Foreskin melanocyte (primary cell): ENCODE measurements at places on chromosomes 5 and 9.

DNA sequence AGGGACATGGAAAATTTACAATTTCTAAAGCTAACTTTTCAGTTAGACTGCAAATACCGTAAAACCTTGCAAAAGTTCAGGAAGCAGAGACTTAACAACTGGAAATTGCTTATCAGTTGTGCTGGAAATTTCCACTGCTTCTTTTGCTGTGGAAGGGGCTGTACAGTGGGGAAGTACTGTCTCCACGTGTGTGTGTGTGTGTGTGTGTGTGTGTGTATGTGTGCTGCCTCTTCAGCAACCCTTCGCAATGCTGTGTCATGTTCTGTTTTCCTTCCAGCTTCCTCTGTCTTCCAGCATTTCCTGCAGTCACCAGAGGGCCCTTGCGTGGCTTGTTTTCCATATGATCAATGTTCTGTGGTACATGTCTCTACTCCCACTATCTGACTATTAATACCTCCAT is 87.5 kb upstream of the RANBP3L start:
- no peak for DNase-seq

- peak; percentile 54 for DNase-seq
Observed at GRCh38 chr5:8550921-8551320, 682.0 kb downstream of the MTRR start.

GRCh38 chr5:179822444-179822990 is 1.8 kb downstream of the SQSTM1 start:
- DNase-seq: no peak

GRCh38 chr5:81779916-81780266 is 29.0 kb upstream of the SSBP2 start:
- no peak for DNase-seq

- no peak for DNase-seq
Observed at GRCh38 chr5:125894383-125894782, 528.8 kb upstream of the GRAMD2B start.

DNA sequence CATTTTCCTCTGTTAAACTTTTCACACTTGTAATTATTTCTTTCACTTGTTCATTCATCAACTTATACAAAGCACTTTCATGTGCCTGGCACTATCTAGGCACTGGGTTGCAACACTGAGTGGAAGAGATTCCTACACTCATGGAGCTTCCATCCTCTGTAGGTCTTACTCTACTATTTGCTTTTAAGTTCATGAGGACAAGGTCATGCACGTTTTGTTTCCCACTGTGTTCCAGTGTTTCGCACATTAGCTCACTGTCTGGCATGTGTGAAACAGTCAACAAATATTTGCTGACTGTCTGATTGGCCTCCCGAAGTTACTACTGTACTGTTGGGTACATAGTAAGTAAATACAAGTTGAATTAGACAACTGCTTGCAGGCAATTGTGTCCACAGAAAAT is 87.9 kb upstream of the IFNK start:
- no peak for DNase-seq

DNA sequence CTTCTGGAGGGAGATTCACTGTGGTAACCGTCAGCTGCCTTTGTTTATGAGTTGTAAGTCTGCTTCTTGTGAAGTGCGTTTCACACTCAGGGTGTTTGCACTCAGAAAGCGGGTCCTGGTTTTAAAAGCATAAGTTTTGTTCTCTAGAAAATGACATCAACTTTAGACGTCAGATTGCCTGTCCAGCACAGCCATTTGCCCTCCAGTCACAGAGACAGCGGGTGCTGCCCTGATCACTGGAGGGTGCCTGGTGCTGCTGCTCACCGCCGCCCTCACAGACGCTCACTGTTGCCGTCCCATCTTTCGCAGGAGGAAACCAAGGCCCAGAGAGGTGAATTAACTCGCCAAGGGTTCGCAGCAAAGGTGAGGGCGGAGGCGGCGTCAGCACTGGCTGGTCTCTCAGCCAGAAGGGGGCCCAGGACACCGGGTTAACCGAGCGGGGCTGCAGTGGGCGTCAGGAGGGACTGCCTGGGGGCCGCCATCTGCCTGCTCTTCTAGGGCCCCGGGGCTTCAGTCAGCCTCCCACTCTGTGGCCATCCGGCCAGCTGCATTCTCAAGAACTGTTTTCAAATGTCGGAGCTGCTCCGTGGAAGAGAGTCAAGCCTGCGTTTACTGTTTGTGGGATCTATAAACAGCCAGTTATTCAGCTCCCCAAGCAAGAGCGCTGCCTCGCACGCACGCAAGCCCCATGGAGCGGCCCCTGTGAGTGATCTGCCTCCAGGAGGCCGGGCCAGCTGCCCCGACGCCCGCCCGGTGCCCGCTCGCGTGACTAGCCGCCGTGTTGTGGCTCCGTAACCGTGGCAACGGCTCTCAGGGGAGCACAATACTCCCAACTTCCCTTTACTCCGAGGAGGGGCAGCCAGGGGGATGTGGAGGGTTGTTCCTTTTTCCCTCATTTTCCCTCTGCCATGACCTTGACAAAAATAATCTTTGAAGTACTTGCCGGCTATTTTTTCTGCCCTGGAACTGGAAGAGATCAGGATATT is 43.4 kb upstream of the EXOC3 start:
- peak; percentile 99 for DNase-seq

GRCh38 chr5:83026516-83026915 is 50.7 kb downstream of the TMEM167A start:
- no peak for DNase-seq
